Head of caudate nucleus (tissue), 42 donors: ENCODE measurements at places on chromosomes 4 and X.

DNA sequence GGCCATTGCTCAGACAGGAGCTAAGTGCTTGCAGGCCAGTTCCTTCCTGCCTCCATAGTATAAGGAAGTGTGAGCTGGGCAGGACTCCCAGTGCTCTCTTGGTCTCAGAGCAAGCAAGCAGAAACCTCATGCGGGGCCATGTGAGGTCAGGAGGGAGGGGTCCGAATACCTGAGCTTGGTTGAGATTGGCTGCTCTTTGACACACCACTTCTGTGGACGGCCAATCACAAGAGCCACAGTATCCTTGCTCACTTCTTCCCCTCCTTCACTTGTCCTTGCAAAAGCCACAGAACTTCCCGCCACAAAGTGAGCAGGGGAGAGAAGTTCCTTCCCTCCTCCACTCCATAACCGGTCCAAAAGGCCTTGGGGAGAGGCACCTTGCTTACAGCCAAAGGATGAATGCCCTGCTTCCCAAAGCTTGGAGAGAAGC lies 56.7 kb downstream of the PRPS1 start:
- peak; percentile 74 for DNase-seq

DNA sequence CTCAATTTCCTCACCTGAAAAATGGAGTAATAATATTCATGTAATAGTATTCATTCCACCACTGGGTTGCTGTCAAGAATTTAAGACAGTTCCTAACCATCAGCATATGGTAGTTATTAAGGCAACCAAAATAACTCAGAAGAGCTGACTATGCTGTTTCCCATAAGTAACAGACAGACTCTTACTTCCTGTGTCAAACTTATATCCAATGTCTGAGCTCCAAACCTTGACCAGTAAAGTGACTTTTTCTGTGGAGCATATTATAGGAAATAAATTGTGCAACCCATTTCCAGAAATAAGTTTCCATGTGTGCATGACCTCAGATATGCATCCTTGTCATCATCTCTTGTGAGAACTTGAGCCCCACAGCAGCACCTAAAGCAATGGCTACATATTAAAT lies 78.8 kb downstream of the HADH start:
- no peak for DNase-seq

DNA sequence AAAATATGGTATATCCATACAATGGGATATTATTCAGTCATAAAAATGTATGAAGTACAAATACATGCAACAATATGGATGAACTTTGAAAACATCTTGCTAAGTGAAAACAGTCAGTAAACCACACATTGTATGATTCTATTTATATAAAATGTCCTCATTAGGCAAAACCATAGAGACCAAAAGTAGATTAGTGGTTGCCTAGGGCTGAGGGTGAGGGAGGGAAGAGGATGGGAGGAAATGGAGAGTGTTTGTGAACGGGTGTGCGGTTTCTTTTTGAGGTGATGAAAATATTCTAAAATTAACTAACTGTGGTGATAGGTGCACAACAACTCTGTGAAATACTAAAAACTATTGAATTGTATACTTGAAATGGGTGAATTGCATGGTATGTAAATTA lies 29.6 kb downstream of the TEX11 start:
- DNase-seq, result no peak

GRCh38 chr4:1152290-1152689 lies 20.1 kb downstream of the SPON2 start:
- no peak for DNase-seq

DNA sequence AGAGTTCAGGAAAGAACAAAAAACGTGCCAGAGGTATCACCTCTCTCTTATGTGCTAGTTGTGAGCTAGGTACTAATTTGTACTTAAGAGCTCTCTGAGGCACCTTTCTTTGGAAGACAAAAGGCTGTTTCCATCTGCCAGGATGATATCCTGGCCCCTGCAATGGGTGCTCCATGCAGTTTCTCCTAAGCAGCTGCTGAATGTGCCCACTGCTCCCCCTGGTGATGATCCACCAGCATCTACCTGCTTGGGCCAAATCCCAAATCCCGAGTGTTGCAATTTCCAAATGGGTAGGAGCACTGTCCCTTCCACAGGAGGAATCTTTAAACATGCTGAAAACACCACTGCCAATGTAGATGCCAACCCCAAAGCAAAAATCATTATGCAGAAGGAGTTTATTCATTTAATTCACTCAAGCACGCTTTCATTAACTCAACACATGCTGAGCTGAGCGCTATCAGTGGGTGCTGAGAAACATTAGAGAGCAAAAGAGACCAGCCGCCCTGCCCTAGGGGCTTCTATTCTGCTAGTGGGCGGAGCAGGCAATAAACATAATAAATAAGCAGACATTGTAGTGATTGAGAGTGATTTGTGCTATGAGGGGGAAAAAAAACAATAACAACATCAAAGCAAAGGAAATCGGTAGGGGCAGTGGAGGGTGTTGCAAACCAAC lies 69.6 kb upstream of the C4orf50 start:
- DNase-seq, result peak; percentile 52

- DNase-seq, result no peak
Observed at GRCh38 chr4:35975617-35976355, 268.5 kb downstream of the ARAP2 start.

DNA sequence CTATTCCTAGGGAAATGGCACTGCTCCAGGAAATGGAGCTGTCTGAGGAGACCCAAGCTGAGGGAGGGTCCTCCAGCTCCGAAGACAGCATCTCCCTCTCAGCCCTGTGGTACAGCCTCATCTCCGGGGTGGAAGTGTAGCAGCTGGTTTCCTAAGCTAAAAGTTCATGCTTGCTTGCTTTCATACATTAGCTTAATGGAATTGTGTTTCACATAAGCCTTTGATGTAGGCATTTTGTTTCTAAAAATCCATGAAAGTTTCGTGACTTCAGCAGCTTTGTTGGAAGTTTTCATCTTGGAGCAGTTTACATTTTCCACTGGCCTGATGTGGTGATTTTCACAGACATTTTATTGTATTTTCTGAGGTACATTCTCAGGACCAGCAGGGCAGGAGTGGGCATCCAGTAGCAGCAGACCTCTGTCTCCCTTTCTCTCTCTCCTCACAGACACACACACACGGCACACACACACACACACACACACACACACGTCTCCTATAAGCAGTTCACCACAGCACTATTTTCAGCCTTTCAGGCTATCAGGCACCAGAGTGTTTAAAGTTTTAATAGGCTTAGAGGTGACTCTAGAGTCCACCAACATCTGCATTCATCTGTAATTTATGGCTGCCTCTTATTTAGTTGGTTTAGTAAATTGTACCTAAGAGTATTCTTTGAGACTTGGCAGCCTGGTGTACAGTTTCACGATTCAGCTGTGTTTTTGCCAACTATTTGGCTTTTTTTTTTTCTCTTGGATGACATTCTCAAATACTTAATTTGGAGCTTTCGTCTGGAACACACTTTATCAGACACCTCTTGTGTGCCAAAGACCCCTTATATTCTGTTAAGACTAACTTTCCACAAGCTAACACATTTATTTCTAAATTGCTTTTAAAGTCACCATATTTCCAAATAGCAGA lies 225.8 kb upstream of the SFRP2 start:
- DNase-seq, result no peak

- DNase-seq, result no peak
Observed at GRCh38 chr4:23135792-23136645, 443.3 kb downstream of the GBA3 start.

DNA sequence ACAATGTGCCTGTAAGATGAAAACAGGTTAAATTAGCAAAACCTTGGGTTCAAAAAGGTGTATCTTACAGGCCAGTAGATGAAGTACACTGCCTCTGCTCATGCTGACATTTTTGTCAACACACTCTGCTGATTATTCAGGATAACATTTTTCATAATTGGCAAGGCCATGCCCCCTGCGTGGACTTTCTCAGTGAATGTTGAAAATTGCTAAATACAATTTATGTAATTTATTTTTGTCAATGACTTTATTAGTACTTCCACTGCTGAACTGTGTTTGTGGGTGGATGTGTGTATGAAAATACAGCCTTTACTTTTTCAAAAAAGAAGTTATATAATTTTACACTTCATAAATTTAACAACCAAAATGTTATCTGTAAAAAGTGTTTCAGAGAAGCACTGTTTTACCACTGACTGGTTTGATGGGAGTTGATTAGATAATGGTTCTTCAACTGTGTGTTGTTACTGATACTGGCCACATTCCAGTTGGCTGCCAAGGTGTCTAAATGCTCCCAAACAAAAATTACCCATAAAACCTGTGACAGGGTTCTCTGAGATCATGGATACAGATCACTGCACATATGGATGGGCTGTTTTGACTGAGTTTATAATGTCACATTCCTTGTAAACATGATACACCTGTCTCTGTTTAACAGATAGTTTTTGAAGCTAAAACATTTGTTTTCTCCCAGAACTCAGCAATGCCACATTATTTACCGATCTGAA lies 151.9 kb upstream of the SLC7A11 start:
- no peak for DNase-seq

DNA sequence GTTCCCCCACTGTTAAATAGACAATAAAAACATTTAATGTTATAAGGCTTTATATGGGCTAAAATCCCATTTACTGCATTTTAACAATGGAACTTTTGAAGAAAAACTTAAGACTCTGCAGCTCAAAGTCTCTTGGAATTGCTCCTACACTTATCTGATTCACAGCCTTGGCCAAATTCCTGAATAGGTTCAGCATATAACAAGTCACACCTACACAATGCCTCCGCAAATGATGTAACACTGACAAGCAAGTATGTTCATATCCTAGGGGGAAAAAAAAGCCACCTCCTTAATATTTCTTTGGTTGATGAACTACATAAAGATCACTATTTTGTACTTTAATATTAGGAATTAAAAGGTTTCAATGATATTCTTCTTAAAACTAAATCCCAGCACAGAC lies 34.5 kb downstream of the RPS6KA6 start:
- DNase-seq, result peak; percentile 28

- DNase-seq, result no peak
Observed at GRCh38 chrX:51852621-51853020, 40.8 kb upstream of the MAGED1 start.

DNA sequence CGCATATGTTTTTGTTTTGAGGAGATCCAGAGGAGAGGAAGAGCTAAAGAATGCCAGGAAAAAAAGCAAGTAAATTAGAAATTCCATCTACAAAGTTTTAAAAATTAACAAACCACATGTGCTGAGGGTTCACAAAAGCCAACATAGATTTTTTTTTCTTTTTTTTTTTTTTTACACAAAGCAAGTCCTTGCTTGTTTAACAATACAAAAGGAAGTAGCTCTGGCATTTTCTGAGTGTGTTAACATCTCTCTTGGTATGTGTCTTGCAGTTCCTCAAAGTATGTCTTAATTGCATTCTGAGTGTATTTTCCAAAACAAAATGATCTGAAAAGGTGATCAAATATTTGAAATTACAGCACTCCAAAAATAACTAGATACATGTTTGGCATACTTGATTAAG lies 1682.7 kb upstream of the AGA start:
- DNase-seq, result no peak

- no peak for DNase-seq
Observed at GRCh38 chr4:79198951-79199587, 126.8 kb downstream of the NAA11 start.

GRCh38 chrX:107996124-107996523 lies 14.0 kb upstream of the TEX13B start:
- DNase-seq, result no peak

- no peak for DNase-seq
Observed at GRCh38 chrX:68989865-68990606, 161.2 kb downstream of the EFNB1 start.

GRCh38 chr4:7723625-7724024 lies 216.0 kb downstream of the AFAP1 start:
- DNase-seq, result no peak

DNA sequence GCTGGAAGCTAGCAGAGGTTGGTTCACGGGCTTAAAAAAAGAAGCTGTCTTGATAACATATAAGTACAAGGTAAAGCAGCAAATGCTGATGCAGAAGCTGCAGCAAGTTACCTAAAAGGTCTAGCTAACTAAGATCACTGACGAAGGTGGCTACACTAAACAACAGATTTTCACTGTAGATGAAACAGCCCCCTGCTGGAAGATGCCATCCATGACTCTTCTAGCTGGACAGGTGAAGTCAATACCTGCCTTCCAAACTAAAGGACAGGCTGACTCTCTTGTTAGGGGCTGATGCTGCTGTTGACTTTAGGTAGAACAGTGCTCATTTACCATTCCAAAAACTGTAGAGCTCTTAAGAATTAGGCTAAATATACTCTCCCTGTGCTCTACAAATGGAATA lies 99.5 kb downstream of the FBXW7 start:
- DNase-seq, result no peak

DNA sequence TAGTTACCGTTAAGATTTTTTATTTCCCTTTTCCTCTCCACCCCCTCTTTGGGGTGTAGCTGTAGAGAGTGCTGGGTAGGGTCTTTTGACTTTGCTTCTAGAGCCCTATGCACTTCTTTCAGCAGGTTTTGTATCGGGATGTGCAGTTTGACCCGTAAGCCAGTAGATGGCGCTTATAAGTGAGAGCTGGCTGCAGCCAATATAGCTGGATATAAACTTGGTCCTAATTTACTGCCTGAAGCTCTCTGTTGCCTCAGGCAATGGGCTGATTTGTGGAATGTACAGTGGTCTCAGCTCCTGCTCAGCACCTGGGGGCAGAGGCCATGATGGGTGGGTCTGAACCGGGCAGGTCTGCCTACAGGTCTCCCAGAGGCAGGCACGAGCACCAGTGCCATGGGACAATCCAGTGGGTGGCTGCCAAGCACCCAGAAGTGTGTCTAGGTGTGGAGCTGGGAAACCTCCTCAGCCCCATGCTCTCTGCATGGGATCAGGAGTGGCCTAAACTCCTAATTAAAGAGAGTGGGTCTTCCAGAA lies 146.5 kb downstream of the SPANXN1 start:
- DNase-seq, result no peak

DNA sequence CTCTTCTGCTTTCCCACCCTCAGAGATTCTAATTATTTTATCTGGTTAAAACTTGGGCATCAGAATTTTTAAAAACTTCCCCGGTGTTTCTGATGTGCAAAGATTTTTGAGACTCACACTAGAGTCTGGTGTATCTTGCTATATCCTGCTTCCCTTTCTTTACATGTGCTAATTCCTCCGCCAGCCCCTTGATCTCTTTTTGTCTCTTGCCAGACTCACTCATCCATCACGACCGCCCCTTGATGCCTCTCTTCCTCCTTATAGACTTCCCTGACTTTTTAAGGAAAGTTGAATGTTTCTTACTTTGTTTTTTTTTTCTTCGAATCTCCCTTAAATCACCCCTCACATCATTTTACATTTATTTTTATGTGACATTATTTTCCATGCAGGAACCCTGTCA lies 274.9 kb upstream of the PITX2 start:
- DNase-seq, result no peak
